Posterior cingulate gyrus (tissue), 11 donors: ENCODE measurements at places on chromosomes 4 and X.

GRCh38 chr4:26731351-26732035, 129.1 kb upstream of the STIM2 start:
- DNase-seq = no peak

- DNase-seq = no peak
Measured at GRCh38 chrX:78708262-78708661, 39.3 kb upstream of the LPAR4 start.

GRCh38 chr4:62523256-62523655, 1323.1 kb downstream of the ADGRL3 start:
- DNase-seq = no peak

DNA sequence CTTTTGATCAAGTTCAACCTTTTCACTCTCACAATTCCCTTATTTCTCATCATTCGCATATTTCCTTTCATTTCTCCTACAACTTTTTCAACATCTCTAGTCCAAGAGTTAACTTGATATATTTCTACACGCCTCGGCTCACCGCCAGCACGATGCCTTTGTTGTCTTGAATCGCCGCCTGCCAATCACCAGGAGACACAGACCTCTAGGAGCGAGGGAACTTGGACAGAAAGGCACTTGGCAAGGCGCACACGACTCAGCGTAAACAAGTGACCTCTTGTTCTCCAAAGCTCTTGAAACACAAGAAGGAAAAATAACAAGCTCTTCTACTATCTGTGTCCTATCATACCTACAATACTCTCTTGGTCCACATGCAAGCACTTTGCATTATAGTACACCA, 27.1 kb upstream of the RBMX start:
- no peak for DNase-seq

GRCh38 chrX:31237189-31237588, 165.3 kb upstream of the FTHL17 start:
- DNase-seq = no peak

DNA sequence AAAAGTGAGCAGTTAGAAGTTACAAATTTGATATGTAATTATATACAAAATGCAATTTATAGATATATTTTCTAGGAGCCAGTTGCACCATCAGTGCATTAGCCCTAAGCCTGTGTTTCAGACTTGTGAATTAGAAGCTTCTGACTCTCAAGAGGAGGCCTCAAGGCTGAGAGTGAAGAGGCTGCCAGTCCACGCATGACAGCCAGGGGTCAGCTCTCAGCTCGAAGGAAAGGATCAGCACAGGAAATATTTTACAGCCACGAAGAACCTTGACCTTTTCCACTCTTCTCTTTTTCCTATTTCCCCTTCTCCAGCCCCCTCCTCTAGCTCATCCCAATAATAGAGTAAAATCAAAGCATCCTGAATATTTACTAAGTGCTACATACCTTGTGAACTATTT, 642.4 kb downstream of the TRIML1 start:
- no peak for DNase-seq

DNA sequence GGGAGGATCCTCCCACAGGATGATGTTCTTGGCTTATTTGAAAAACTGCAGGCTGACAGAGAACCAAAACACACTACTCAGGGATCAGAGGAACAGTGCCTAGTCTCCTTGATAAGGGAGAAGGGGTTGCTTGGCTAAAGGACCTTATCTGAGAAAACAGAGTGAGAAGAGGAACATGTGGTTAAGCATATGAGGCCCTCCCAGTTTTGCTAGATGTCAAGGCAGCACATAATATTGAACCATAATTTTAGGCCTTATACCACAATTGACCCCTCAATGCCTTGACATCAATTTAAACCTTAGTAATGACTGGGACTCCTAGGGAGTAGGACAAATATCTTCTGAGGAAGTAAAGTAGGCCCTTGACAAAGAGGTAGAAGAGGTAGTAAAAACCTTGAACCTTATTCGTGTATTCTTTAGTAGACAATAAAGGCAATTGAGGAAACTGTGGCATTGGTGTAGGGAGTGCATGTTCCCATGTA, 79.3 kb downstream of the TEX13C start:
- no peak for DNase-seq

- DNase-seq = no peak
Measured at GRCh38 chr4:30753316-30753715, 33.1 kb downstream of the PCDH7 start.
